SHP77 treated with DMSO at 0.1 percent for 48 hours (cell line): ENCODE measurements at places on chromosomes 16 and 17.

DNA sequence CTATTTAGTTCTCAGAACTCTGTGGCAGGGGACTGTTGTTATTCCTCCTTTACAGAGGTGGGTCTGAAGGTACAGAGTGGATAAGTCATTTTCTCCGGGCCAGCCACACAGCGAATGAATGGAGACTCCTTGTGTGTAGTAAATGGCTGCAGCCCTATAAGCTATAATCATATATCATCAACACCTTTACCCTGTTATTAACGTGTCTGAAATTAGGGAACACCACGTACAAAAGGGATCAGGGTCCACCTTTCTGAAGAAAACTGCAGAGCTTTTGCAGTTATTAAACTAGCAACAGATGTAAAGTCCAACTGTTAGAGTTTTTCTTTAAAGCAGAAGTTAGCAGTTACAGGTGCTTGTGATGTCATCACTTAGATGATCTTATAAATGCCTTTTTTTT is 696.7 kb downstream of the MAF start:
- DNase-seq: no peak

- no peak for DNase-seq
Measured at GRCh38 chr17:74679374-74679773, 33.3 kb downstream of the CD300LF start.

DNA sequence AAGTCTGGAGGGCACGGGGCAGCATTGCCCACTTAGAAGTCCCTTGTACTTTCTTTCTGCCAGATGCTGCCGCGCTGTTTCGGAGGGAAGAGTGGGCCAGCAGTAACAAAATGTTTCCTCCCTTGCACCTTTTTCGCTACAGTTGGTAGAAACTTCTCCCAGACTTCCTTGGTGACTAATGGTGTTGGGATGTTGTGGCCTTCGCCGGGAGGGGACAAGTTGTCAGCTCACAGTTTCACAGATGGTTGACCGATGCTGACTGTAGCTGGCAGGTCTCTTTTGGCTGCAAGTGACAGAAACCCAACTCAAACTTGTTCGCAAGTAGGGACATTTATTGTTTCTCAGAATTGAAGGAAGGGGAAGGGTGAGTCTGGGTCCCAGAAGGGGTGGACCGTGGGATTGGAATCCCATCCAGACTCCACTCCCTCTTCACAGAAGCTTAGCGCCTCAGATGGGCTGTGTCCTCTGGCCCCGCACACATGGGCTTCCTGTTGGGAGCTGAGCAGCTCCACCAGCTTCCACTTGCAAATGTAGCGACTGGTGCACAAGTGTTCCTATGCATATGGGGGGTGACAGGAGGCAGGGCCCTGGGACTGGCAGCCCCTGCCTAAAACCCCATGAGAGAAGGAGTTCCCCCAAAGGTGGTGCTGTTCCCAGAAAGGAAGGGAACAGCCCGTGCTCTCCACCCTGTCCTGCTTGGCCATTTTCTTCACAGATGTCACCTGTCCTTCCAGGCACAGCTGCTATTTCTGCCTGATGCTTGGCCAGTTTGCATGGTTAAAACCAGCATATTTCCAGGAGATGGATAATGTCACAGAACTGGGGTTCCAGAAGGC is 30.9 kb upstream of the RPRML start:
- no peak for DNase-seq

DNA sequence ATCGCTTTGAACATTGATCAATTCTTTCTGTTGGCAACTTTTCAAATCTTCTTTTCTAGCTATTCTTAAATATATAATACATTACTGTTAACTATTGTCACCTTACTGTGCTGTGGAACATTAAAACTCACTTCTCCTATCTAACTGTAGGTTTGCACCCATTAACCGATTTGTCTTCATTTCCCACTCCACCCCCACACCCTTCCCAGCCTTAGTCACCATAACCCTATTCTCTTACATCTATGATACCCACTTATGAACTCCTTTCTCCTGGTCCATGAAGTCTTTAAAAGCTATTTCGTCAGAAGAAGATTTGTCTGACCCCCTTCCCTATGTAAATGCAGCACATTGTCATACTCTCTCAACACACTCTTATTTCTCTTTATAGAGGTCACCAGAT is 993.4 kb upstream of the EEF2KMT start:
- DNase-seq: no peak

DNA sequence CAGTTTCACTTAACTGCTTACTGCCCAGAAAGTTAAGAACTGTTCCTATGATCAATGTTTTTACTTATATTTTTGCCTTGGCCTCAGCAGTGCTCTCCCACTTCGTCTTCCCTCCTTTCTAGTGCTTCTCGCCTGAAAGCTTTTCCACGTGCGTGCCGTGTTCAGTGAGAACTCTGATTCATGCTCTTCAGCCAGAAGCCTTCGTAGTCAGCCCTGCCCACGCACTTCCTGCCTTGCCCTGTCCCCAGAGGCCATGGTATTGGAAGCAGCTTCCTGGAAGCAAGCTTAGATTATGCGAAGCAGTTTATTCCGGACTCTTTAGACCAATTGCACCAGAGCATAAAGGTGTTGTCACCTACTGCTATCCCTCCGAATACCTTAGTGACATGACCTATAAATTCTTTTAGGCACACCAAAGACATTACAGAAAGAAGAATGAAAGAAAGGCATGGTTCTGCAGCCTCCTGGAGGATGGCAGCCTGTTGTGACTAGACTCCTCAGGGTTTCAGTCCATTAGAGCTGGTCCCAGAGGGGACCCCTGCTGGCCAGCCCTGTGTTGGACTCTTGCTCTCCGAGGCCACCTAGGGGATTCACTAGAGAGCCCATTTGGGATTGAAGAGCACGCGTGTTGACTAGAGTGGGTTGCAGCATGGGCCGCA is 105.2 kb downstream of the RPTOR start:
- DNase-seq: peak; percentile 59

- DNase-seq: peak; percentile 56
Measured at GRCh38 chr16:85659805-85660511, 28.8 kb downstream of the GINS2 start.

- DNase-seq: no peak
Measured at GRCh38 chr17:75604034-75604695, 16.6 kb downstream of the MYO15B start.

DNA sequence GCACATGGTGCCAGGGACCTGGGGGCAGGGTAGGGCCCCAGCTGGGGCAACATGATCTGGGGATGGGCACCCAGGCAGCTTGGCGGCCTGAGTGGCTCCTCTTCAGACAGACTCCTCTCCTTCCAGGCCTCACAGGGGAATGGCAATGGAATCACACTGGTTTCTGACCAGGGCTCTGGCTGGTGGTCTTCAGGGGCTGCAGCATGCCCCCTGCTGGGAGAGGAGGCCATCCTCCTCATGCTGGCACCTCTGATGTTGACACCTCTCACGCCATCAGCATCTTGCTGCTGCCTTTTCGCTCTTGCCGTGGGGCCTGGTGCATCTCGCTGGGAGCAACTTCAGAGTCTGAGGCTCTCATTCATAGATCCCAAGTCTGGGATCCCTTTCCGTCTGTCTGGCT is 11.2 kb upstream of the GFOD2 start:
- DNase-seq: no peak

GRCh38 chr16:72743011-72743761 is 304.7 kb downstream of the ZFHX3 start:
- DNase-seq: no peak

GRCh38 chr17:28579526-28579925 is 2.8 kb upstream of the ALDOC start:
- DNase-seq: no peak

DNA sequence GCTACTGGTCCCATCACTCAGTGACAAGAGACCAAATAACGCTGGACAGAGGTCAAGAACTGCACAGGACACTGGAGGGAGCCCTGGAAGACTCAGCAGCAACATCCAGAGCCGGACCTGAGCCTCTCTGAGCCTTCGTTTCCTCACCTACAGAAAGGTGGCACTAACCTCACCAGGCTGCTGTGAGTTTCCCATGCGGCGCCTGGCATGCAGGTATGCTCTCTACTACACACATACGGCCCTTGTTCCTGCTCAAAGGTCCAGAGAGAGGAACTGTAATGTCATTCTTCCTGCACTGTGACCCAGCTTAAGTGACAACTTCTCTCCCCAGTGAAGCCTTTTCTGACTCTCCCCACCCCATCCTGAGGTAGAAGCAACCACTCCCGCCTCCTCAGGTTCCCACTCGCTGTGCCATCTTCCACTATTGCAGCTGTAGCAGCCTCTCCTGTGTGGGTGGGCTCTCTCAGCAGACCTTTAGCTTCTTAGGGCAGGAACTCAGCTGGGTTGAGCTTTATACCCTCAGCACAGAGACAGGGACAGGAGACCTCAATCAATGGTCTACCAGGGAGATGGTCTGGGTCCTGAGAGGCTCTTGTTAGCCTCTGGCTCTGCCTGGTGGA is 43.9 kb upstream of the SREBF1 start:
- DNase-seq: no peak

DNA sequence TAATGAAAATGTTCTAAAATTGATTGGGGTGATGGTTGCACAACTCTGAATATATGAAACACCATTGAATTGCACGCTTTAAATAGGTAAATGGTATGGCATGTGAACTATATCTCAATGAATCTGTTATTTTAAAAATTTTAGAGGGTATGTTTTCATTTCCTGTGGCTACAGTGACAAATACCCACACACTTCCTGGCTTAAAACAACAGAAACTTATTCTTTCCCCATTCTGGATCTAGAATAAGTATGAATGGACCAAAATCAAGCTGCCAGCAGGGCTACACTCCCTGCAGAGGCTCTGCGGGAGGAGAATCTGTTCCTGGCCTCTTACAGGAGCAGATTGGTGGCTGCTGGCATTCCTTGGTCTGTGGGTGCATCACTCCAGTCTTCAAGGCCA is 11.3 kb upstream of the PECAM1 start:
- no peak for DNase-seq
